RPMI8226 (cell line): ENCODE measurements at places on chromosomes 6 and 20.

- DNase-seq = peak; percentile 70
Observed at GRCh38 chr20:19628570-19629134, 129.4 kb upstream of the RIN2 start.

GRCh38 chr6:130965656-130966055 is 97.4 kb downstream of the EPB41L2 start:
- DNase-seq = no peak

GRCh38 chr20:45827030-45827652 is at the start of gene TNNC2:
Gene TNNC2 (minus strand): TSS chr20:45827312. CDS start chr20:45827248, 64 bp downstream.
- no peak for DNase-seq

- DNase-seq = no peak
Observed at GRCh38 chr6:111447051-111447450, 36.0 kb downstream of the REV3L start.

DNA sequence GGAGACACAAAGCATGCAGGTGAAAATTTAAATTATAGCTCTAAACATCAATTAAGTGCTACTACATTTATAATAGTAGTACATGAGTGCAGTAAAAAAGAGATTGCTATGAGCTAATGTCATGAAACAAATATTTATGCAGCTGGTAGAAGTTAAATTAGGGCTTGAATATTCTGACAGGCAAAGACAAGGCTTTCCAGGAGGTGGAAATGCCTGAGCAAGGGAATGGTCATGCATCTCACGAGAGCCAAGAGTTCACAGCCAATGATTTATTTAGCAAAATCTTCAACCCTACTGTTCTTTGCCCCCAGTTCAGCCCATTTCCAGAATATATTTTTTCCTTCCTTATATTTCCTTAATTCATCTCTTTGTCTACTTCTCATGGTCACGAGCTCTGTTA is 128.9 kb downstream of the HIVEP2 start:
- DNase-seq = no peak

DNA sequence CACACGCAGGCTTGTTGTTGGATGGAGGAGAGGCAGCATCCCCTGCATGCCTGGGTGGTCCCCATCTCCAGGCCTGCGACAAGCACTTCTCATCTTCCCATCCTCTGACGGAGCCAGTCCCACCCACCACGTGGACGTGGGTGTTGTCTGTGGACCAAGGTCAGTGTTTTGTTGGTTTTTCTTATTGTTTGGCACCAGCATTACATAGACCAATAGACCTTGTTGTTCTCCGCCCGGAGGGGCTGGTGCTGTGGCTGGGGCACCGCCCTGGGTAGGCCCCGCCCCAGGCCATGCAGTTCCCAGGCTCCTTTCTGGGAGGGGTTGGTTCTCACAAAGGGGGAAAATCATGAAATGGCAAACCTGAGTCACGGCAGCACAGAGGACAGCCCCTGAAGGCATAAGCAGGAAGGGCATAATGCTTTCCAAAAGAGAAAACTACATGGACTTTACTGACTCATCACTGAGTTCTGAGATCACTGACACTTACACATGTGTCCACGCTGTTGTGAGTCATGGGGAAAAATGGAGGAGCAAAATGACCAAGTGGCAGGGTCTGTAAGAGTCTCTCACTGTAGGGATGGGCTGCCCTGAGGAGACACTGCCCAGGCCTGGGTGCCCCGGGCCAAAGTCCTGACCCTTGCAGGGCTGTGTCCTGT is 90.8 kb downstream of the THBS2 start:
- no peak for DNase-seq

DNA sequence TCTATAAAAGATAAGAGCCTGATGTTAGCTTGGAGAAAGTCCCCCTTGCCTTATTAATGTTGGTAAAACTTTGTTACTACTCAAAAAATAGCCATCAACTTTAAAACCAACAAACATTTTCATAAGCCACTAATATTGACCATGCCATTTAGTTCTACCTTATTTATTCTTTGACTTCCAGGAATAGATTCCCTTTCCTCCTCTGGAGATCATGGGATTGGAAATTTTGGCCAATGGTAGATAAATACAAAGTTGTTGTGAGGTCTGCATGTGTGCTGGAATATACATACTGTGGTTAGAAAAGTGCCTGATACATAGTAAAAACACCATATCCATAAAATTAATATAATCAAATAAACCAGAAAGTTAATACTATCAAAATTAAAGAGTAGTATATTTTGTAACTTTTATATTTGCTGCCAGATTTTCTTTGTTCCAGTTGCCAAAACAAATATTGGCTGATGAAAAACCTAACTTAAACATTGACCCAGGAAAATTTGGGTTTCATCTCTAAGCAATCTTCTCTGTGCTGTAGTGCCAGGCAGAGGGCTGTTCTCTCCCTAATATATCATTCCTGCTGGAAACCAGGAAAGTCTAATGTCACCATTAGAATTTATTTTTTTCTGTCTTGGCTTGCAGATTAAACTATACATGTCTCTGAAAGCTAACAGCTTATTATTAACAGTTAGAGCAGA is 169.1 kb downstream of the NKAIN2 start:
- no peak for DNase-seq

DNA sequence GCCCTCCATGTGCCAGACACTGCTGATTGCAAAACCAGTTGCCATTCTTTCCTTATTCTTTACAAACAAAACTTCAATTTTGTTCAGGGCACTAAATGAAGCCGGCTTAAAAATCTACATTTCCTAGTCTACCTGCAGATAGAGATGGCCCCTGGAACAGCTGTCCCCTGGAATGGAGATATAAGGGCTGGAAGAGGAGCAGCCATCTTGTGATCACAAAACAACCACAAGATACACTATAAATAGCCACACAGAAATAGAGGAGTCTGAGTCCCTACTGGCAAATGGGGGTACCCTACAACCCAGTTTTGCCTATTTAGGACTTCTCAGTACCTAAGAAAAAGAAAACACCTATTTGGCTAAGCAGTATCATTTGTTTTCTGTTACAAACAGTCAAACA is 115.9 kb upstream of the BEND6 start:
- peak; percentile 49 for DNase-seq

GRCh38 chr6:51962354-51962753 is 125.1 kb downstream of the PKHD1 start:
- no peak for DNase-seq

DNA sequence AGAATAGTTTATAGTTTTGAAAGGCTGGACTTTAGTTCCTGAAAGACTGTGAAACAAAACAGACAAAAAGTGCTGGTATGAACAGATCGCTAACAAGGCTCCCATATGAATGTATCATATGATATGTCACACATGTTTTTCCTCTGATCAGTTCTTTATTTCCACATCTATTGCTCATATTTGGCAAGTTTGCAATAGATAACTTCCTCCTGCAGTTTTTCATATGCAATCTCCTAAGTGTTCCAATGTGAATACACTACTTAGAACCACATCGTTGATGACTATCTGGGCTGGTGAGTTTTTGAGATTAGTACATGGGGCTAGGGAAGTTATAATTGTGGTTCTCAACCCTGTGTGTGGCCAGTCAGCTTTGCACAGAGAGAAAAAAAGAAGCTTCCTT is 23.1 kb downstream of the CRYBG1 start:
- no peak for DNase-seq

GRCh38 chr6:91719414-91719813 is 1132.5 kb upstream of the MAP3K7 start:
- DNase-seq = no peak

DNA sequence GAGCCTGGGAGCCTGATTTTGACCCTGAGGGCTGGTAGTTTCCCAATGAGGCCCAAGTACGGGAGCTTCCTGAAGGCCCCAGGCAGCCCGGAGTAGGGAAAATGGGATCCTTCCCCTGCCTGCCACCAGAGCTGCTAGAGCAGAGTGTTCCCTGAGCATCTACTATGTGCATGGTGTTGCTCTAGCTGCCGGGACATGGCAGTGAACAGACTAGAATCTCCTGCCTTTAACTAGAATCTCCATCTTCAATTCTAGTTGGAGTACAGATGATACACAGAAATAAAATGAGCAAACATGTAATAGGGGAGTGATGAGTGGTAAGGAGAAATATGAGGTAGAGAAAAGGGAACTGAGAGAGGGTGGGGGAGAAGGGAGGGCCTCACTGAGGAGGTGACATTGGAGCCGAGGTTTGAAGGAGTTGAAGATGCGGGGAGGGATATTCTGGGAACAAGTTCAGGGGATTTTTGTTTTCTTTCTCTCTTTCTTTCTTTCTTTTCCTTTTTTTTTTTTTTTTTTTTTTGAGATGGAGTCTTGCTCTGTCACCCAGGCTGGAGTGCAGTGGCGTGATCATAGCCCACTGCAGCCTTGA is 18.5 kb downstream of the VSTM2L start:
- DNase-seq = peak; percentile 34

GRCh38 chr6:134757911-134758361 is 192.0 kb downstream of the ALDH8A1 start:
- no peak for DNase-seq

DNA sequence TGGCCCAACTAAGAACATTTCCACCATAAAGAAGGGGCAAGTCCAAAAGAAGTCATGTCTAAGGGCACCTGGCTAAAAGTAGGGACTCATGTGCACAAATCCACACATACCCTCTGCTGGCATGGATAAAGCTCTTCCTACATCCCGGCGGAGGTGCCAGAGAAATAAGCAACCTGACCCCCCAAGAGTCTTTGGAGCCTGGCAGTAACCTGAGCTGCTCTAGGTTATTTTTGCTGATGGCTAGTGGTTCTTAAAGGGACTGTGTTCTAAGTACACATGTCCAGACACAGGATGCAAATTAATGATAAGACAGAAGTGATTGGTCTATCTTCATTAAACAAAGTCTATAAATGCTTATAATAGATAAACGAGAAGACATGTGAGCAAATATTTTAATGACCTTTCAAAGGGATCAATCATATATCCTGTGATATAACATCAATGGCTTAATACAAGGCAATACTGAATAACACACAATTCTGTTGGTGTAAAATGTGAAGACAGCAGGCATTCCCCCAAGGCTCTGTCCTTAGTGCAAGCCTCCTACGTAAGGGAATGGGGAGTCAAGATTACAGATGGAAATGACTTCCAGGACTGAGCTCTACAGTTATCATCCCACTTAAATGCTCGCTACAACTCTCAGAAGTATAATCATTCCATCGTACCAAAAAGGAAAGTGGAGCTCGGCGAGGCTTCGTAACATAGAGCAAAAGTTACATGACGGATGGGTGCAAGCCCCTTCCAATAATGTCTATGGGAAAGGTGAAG is 52.5 kb downstream of the HIVEP2 start:
- no peak for DNase-seq

GRCh38 chr6:5112066-5112799 is 27.1 kb downstream of the PPP1R3G start:
- no peak for DNase-seq

- no peak for DNase-seq
Observed at GRCh38 chr6:137452333-137452894, 41.8 kb downstream of the OLIG3 start.

GRCh38 chr20:53611449-53611894 is 17.8 kb upstream of the ZNF217 start:
- peak; percentile 39 for DNase-seq

DNA sequence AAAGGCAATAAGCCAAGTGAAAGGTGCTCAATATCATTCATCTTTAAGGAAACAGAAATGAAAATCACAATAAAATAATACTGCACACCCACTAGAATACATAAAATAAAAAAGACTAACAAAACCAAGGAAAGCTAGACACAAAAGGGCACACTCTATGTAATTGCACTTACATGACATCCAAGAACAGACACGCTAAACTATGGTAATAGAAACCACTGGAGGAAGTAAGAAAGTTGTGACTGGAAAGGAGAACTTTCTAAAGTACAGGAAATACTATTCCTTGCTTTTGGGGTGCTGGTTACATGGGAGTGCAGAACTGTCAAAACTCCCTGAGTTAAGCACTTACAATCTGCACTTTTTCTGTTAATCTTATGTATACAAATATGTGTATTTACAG is 253.7 kb upstream of the RUNX2 start:
- no peak for DNase-seq

DNA sequence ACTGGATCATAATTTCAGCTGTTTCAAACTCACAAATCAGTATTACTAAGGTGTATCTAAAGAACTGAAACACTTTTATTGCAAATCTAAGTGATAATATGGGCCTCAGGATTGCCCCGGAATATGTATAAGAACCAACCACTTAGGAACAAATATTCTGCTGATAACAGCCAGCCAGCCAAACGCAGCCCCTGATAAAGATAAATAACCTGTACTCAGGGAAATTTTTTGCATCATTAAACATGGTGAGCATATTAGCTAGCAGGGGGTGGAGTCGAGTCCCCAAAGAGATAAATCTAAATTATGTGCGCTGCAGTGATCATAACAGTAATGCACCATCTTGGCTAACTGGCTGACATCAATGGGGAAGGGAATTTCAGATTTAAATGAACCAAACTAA is 410.2 kb upstream of the MAP3K7 start:
- DNase-seq = no peak

GRCh38 chr6:37799263-37799644 is 20.3 kb upstream of the ZFAND3 start:
- no peak for DNase-seq

DNA sequence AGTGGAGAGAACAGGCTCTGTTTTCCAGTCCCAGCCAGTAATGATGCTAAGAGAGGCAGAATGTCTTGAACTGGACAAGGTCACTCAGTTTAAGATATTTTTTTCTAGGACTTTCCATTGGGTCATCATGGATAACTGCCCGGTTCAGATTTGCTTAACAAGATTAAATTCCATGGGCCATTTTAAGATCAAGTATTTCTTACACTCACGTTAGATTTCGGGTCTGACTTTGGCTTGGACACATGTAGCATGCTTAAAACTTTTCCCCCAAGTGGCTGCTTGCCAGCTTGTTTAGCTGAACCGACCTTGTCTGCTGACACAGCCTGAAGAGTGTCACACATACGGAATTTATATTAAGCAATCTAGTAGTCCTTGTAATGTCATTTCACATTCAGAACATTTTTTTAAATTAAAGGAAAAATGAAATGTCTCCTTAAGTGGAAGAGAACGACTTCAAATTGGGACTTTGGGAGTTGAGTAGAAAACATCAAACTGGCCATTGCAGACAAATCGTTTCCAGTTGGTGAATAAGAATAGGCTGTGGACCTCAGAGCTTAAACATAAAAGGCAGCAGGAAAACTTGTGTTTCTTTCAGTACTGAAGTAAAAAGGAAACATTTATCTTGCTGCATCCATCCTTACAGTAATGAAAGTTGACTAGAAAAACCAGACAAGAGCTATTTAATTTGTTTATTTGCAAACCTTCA is 29.0 kb downstream of the ARMC2 start:
- DNase-seq = no peak

DNA sequence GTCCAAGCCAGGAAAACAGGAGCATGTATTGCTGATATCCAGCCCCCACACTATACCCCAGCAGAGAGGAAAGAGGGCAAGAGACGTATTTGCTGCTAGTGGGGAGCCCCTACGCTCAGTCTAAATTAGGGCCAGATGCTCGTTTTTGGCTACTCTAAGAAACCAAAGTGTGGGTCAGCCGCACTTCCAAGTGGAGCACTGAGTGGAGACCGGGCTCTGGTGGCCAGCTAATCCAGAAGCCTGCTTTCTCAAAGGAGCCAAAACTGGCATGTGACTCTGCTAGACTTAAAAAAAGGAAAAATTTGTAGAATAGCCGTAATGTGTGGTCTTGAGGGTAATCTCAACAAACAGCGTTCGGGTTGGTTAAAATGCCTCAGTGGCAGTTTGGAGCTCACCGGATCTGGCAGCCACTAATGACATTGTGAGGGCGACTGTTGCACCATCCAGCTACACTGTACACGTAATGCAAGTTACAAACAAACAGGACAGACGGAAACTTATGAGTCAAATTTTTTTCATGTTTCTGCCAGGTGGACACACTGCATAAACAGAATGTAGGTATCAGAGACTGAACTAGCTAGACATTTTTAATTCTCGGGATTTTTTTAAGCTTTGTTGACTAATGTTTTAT is 230.9 kb downstream of the FOXC1 start:
- no peak for DNase-seq

- DNase-seq = peak; percentile 9
Observed at GRCh38 chr6:54481091-54481490, 172.8 kb downstream of the TINAG start.
